Tracheal epithelial cell (primary cell): ENCODE measurements at places on chromosomes 11 and 22. TPM values are rescaled to one million over a fixed set of nuclear protein-coding genes. Genes with fewer than 3 reads are reported as not detected.

Gene CRYBB2
- not detected in 2 replicates for total RNA-seq

Gene C11orf86
- not detected in 2 replicates for total RNA-seq

Gene TMPRSS4
- total RNA-seq: 48.7 and 86.1 TPM in 2 replicates

Gene KREMEN1
- total RNA-seq: 6.5 and 7.7 TPM in 2 replicates

Gene EMID1
- 0.96 TPM in 1 of 2 replicates, not detected in the other for total RNA-seq

Gene TTC28
- total RNA-seq: 2.2 and 3.2 TPM in 2 replicates

Gene F2
- under 0.01 TPM in 1 of 2 replicates, not detected in the other for total RNA-seq

Gene LINC01488
- total RNA-seq: not detected in 2 replicates

Gene TMEM132A
- total RNA-seq: 32.4 and 208 TPM in 2 replicates

Gene ME3
- total RNA-seq: 11.1 and 12.4 TPM in 2 replicates

Gene C11orf42
- not detected in 2 replicates for total RNA-seq

Gene PRR33
- not detected in 2 replicates for total RNA-seq

Gene ABCG4
- total RNA-seq: not detected in 2 replicates

Gene SLC6A5
- total RNA-seq: not detected in 2 replicates

Gene MMP12
- not detected in 2 replicates for total RNA-seq

Gene PDE2A
- total RNA-seq: 3.8 and 5.3 TPM in 2 replicates

Gene GRAMD1B
- total RNA-seq: under 0.01 and 0.96 TPM in 2 replicates

Gene HEPACAM
- not detected in 2 replicates for total RNA-seq

Gene OR51F1
- total RNA-seq: not detected in 2 replicates

Gene PRODH
- total RNA-seq: 11.6 and 14.7 TPM in 2 replicates

Gene MMP13
- total RNA-seq: not detected in 2 replicates

Gene TRIM51
- not detected in 2 replicates for total RNA-seq

Gene MYO7A
- total RNA-seq: under 0.01 and 0.24 TPM in 2 replicates

Gene SLC17A6
- not detected in 2 replicates for total RNA-seq

Gene LRRC32
- total RNA-seq: 0.72 TPM in 1 of 2 replicates, not detected in the other

Gene IRAG1
- total RNA-seq: 0.24 TPM in 1 of 2 replicates, not detected in the other

Gene ISX
- total RNA-seq: not detected in 2 replicates

Gene TST
- total RNA-seq: 34.1 and 68.7 TPM in 2 replicates

Gene KIAA0930
- 89.5 and 129 TPM in 2 replicates for total RNA-seq

Gene ARHGAP20
- total RNA-seq: under 0.01 and 0.24 TPM in 2 replicates

Gene DEPDC7
- 1.4 and 1.7 TPM in 2 replicates for total RNA-seq

Gene ANO1
- total RNA-seq: 2.9 and 3.0 TPM in 2 replicates

Gene SLCO2B1
- total RNA-seq: 1.1 and 6.7 TPM in 2 replicates

Gene MOGAT2
- not detected in 2 replicates for total RNA-seq

Gene HSPB2
- total RNA-seq: 0.24 TPM in 1 of 2 replicates, not detected in the other
